ENCODE measurements at places on chromosomes 7 and 10.
A peak's percentile ranks its signal among the peaks of the same experiment; 100 is the strongest.

DNA sequence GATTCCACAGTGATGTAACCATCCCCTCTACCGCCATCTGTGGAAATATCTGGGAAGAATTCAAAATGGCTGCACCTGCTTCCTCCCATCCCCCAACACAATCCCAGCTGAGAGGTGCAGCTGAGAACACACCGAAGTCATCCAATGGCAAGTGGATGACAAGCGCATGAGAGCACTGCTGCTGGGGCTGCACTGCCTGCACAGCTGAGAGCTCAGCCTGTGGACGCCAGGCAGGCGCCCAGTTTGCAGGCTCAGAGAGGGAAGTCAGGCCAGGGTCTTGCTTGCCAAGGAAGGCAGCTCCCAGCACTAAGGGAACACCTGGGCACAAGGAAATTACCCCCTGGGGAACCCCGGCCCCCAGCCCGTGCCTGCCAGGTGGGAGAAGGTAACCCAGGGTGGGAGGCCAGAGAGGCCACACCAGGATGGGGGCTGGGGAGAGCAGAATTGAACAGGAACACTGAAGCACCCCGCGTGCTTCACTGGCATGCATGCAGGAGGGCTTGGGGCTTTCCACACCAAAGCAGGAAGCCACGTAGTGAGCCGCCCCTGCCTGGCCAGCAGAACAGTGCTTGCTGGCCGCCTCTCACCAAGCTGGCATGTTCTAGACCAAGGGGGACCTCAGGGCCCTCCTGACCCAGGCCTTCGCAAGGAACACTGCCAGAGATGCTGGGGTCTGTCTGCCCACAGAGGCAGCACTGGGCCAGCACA is 46.2 kb downstream of the FAM53B start:
- DNase-seq = no peak

- DNase-seq = no peak
These were observed 207.2 kb downstream of the ZNF365 start for GRCh38 chr10:62581351-62581750.

DNA sequence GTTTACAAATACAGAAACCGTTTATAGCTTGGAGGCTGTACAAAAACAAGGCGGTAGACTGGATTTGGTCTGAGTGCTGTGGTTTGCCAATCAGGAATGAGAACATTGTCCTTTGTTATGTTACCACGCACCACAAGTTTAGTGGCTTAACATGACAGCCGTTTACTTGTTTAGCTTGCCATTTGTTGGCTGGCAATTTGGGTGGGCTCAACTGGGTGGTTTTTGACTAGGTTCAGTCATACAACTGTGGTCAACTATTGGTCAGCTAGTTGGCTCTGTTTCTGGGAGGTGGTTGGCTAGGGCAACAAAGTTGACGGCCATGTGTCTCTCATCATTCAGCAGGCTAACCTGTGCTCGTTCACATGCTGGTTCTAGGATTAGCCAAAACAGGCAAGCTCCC is 60.1 kb upstream of the SP8 start:
- DNase-seq = no peak

DNA sequence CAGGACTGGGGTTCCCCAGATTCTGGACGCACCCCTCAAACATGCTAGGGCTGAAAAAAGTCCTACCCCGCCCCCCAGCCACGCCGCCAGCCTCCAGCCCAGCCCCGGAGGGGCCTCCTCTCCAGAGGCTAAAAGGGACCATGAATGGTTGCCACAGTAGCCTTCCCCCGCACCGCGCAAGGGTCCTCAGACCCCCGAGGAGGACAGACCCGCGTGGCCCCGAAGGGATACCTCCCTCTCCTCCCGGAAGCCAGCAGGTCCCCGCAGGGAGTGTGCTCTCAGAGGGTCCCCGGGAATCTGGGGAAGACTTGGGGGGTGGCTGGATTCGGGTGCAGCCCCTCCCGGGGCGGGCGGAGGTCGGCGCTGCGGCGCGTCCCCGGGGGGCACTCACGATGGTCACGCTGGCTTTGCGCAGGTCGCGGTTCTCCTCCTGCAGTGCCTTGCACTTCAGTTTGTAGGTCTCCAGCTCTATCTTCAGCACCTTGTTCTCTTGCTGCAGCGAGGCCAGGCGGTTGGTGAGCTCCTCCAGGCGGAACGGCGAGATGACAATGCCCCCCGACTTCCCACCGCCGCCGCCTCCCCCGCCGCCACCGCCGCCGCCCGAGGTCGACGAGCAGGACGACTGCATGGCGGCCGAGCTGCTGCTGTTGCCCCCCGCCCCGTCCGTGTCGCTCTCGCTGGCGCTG is 482 bp downstream of the CCDC6 start:
- peak; percentile 61 for DNase-seq

GRCh38 chr10:25695586-25695985 is 238.4 kb upstream of the MYO3A start:
- DNase-seq = no peak

- no peak for DNase-seq
These were observed 12.8 kb downstream of the C7orf57 start for GRCh38 chr7:48048113-48048512.

GRCh38 chr7:32116436-32116835 is 46.2 kb upstream of the PDE1C start:
- no peak for DNase-seq

- no peak for DNase-seq
These were observed 400.4 kb downstream of the CDC14C start for GRCh38 chr7:49324707-49325106.

GRCh38 chr7:80428161-80429054 is 83.5 kb downstream of the GNAT3 start:
- peak; percentile 78 for DNase-seq

DNA sequence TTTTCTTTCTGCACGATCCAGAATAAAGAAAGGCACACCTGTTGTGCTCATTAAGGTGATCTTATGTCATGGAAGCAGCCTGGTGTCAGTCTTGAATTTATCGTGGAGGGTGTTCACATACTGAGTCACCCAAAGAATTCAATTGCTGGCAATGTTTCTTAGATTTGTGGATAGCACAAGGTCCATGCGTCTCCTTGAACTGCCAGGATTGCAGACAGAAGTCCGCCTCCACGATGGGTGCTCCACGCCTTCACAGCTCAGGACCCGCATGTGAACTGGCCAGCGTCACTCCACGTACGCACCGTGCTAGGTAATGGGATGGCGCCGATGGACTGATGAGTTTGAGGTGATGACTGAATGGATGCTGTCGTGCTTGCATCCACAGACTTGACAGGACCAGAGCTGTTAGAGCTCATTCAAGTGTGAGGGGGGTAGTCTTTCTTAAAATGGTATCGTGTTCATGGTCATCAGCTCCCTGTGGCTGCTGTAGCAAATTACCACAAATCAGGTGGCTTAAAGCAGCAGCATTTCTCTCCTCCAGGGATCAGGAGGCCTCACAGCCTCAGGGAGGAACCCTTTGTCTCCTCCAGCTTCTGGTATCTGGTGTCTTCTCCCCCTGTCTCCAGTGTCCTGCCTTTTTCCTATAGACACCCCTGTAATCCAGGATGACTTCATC is 65.4 kb upstream of the DNAJB6 start:
- DNase-seq = no peak
